ENCODE measurements at places on chromosomes 6 and 20.

GRCh38 chr20:13382786-13383185, 161.7 kb downstream of the ISM1 start:
- no peak for DNase-seq

DNA sequence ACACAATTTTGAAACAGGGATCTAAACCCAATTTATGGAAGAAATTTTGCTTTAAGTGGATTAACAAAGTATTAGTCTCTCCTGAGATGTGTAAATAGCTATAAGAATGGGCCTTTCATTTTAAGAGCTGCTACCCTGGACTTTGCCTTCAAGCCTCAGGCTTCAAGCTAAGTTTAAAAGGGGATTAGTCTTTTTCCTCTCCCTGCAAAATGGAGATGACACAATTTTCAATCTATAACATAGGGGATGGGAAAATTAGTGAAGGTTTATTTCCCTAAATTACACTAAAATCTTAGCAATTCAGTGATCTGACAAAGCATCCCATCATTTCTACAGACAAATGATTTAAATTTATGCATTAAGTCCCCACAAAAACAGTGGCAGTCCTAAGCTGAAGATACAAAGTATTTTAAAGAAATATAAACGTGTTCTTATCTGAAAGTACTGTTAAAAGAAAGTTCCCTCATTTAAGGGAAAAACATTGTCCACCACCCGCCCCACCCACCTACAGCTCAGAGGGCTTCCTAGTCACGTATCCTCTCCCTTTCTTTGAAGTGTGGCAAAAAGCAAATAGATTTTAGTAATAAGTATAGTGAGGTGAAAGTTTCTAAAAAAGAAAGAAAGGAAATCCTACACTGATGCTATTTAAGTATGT, 14.5 kb downstream of the ARHGAP18 start:
- DNase-seq: no peak

DNA sequence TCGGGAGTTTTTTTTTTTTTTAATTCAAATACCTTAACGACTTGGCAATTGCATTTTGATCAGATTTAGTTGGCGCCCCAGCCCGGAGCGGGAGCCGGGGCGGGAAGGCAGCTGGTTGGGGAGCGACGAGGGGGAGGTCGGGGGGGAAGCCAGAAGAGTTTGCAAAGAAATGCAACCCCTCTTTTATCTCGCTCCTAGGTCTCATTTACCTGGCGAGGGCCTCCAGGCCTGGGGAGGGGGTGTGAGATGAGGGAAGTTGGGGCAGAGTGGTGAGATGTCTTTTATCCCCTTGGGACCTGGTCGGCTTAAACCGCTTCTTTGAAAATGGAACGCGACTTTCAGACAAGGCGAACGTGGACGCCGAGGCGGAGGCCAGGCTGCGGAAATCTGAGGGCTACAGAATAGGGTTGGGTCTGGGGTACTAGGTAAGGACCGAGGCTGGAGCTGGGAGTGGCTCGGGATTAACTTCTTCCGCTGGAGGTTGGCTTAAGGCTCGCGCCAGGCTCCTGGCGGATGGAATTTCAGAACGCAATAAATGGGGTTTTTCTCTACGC, 40.3 kb downstream of the NCR2 start:
- no peak for DNase-seq

DNA sequence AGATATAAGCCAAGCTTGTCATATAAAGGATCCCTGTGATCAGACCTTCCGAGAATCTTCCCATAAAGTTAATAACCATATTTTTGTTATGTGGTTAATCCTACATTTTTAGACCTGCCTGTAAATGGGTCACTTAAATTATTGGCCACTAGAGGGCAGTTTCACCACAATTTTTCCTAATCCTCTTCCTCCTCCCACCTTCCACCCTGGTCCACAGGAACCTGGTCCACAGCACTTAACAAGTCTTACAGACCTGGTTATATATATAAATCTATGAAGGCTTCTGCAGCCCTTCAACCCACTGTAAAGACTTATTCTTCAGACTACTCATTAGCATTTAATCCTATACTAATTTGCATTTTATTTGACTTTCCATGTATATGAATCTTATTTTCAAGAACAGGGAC, 28.3 kb downstream of the MRS2 start:
- DNase-seq: no peak

DNA sequence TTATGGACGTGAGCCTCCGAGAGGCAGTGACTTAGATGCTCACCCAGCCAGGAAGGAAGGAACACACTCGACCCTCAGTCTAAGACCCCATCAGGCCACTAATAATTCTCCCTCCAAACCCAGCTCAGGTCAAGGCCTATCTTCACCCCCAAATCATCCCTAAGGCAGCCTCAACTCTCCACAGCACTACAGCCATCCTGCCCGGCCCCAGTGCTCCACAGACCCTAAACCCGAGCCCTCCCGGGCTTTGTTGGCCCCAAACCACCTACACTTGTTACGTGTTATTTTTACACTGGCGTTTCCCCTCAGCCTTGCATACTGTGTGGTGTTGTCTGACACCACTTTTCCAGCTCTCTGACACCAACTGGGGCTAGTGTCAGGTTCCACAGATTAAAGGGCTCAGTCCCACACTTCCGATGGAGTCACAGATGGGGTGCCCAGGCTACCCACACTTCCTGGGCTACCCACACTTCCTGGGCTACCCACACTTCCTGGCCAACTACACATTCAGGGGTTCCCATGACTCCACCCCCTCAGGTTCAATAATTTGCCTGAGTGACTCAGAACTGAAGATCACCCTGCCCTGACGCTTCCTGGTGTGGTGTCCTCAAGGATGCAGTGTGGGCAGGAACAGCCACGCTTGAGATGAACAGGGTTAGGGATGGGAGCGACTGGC, 25.3 kb downstream of the RBCK1 start:
- no peak for DNase-seq

DNA sequence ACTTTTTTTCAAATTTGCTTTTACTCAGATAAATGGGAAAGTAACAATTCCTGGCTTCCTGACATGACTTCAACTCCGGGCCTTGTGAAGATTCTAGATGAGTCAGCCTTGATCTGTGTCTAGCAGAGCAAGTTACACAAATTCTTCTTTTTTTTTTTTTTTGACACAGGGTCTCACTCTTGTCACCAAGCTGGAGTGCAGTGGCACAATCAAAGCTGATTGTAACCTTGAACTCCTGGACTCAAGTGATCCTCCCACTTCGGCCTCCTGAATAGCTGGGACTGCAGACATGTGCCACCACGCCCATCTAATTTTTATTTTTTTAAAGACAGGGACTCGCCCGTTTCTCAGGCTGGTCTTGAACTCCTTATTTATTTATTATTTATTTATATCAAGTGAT, 7.3 kb upstream of the ARHGAP18 start:
- DNase-seq: no peak

- no peak for DNase-seq
These were observed 141.1 kb downstream of the PDSS2 start for GRCh38 chr6:107318100-107318736.
